ENCODE measurements at places on chromosomes 7 and 10.

- H3K4me3 ChIP-seq = no peak overlapping the region
- DNase-seq = peak; percentile 73
- H3K36me3 ChIP-seq = no peaks in the 10 kb centered on the region
Observed at GRCh38 chr10:132133449-132134240, 53.1 kb upstream of the DPYSL4 start.

DNA sequence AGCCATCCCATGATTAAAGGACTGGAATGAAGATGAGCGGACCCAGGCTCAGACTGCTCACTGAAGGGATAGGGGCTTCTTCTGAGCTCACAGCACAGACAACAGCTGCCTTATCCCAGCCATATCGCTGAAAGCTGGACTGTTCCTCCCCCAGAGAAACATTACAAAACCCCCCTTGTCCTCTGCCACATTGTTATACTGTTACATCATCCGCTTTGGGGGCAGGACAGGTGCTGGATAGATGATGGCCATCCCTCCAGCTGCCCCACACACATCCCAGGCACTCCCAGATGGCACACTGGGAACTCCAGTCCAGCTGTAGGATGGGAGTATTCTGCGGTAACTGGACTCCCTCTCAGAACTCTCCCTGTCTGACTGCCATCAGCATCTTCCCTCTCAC, 58.7 kb upstream of the BTRC start:
- peaks cover 21% of the 10 kb centered on the region for H3K27me3 ChIP-seq
- no peak for DNase-seq
- H3K27ac ChIP-seq = no peak overlapping the region
- H3K4me3 ChIP-seq = no peak overlapping the region
- H3K4me1 ChIP-seq = peaks cover 9% of the 10 kb centered on the region

GRCh38 chr7:77679608-77680007, 16.7 kb upstream of the RSBN1L start:
- no peak overlapping the region for H3K4me3 ChIP-seq
- H3K27ac ChIP-seq = no peak overlapping the region
- DNase-seq = no peak
- H3K4me1 ChIP-seq = no peaks in the 10 kb centered on the region

DNA sequence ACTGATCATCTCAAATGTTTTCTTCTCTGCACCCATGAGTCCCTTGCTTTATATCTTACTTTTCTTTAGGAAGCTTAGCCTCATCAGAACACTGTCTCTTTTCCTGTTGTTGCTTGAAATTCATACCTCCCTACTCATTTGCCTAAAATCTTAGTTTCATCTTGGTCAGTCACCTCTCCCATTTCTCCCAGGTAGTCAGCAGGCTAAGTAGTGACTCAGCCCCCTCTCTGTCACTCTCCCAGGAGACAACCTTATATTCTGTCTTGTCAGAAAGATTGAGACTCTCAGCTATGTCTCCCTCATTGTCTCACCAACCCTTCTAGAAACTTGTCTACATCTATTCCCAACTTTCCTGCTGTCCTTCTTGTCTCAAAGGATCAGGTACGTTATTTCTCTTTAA, 280.9 kb downstream of the BBS9 start:
- H3K27ac ChIP-seq = no peak overlapping the region
- no peak overlapping the region for H3K4me3 ChIP-seq
- DNase-seq = no peak
- H3K36me3 ChIP-seq = no peaks in the 10 kb centered on the region
- H3K4me1 ChIP-seq = no peaks in the 10 kb centered on the region
